ENCODE measurements at places on chromosomes 6 and 20.

DNA sequence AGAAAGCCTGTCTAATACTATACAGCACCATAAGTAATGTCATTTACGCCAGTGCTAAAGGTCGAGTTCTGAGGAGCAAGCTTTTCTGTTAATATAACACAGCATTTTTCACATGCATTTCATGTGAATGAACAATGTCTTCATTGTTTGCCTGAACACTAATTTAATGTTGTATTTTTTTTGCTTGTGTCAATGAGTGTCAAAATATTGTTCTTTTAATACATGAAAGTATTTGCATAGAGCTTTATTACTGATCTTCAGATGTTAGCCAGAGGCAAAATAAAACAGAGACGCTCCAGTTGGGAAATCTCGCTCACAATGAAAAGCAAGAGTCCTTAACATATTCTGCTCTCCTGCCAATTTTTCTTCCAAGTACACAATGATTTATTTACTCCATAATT, 151.8 kb downstream of the FOXC1 start:
- no peak for DNase-seq

DNA sequence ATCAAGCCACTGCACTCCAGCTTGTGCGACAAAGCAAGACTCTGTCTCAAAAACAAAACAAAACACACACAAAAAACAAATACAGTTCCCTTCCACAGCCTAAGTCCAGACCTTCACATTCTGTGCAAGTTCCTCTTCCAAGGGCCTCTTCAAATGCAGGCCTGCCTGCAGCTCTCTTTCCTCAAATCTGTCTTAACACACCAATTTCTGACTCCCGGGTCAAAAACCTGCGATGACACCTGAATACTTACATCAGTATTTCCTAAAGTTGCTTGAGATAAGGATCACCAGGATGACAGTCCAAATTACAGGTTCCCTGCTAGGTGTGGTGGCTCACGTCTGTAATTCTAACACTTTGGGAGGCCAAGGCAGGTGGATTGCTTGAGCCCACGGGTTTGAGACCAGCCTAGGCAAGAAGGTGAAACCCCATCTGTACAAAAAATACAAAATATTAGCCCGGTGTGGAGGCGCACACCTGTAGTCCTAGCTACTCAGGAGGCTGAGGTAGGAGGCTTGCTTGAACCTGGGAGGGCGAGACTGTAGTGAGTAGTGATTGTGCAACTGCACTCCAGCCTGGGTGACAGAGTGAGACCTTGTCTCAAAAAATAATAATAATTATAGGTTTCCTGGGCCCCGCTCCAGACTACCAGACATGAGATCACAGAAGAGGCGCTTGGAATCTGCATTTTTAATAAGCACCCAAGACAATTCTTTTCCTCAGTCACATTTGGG, 8.8 kb upstream of the PARD6B start:
- DNase-seq, result no peak

DNA sequence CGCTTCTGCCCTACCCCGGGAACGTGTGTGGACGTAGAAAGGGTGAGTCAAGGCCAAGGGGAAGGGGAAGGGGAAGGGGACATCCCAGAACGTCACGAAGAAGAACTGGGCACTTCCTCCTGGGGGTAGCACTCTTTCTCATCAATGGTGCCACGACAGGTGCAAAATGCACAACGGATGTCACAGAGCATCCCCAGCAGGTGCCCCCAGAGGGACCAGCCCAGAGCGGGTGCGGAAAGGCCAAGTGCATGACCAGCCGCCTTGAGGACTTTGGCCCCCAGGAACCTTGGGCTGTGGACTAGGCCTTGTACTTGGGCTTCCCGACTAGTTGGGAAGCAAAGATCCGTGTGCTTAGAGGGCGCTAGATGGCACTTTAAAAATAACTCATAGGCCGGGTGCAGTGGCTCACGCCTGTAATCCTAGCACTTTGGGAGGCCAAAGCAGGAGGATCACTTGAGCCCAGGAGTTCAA, 12.1 kb upstream of the SRC start:
- DNase-seq, result no peak

DNA sequence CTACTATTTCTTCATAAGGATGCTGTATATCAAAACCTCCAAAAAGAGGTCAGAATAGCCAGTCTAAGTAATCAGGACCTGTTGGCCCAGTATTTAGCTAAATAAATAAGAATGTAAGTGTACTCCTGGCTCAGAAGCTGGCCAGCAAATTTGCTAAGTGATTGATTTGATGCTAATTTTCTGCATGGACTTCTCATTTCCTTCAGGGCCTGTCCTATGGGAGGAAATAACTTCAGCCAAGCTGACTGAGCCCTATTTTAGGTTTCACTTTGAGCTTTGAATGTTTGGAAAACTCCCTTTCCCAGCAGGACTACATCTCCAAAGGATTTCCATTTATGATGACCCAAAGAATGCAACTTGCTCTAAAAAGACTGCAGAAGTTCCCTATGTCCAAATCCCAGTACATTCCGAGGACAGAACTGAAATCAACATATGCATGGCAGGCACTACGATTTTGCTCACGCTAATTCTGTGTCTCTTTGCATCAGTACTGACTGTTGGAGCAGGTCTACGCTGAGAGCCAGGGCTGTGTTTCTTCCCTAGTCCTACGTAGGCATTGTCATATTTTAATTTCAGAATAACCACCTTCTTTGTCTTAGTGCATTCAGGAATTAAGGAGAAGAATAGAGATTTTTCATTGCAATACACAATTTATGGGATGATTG, 441.4 kb upstream of the PLCB4 start:
- no peak for DNase-seq

DNA sequence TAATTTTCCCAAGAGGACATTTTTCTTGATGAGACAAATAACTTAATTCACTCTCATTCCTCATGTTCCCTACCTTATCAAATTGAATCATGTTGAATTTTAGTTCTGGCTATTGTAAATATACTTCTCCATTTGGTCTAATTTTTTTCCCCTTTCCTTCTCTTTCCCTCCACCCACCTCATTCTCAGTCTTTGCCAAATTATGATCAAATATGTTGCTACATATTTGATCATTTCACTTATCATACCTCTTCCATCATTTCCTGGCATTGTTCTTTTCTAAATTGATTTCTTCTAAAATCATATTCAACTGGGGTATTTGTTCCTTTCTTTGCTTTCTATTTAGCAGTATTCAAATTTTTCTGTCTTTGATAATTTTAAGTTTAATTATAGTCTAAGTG, 52.3 kb downstream of the HDGFL1 start:
- DNase-seq, result no peak

DNA sequence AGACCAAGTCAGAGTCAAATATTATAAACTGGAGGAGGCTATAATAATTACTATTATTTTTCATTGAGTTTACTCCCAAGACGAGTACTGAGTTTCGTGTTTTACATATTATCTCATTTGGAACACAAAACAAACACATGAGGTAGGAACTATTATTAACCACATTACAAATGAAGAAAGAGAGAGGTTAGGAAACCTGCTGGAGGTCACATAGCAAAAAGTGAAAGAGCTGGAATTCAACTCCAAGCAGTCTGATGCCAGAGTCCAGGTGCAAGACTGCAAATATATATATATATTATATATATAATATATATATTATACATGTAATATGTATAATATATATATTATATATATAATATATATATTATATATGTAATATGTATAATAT, 7.3 kb downstream of the RNF24 start:
- DNase-seq, result no peak

- DNase-seq, result no peak
Measured at GRCh38 chr20:42754706-42755105, 435.0 kb downstream of the PTPRT start.

DNA sequence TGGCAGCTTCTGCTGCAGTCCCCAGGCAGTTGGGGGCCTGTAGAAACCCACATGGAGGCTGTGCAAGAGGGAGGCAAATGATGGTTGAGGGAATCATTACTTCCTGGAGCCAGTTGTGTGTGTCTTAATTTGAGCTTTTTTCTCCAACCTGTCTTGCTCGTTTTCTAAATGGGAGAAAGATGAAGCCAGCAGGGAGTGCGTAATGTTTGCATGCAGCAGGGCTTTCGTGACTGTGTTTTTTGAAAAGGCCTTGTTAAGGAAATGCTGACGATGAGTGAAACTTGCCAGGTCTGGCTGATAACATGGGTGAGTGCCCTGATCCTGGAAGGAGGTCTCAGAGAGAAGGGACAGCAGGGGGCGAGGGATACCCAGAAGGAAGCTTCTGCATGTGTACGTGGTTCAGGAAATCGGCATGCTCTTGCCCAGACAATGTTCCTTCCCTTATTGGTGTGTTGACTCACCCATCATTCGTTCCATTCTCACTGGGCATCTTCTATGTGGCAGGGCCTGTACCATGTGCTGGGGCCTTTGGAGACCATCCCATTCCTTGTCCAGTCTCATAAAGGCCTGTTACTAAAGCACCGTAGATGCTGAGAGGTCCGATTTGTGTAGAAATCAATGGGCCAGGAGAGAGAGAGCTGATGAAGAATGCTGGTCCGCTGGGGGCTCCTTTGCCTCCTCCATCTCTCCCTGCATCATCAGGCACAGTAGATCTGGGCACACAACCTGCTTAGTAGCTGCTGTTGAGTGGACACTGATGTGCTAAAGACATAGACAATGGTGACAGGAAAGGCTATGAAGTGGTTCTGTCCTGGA, 27.4 kb downstream of the GLP1R start:
- no peak for DNase-seq

DNA sequence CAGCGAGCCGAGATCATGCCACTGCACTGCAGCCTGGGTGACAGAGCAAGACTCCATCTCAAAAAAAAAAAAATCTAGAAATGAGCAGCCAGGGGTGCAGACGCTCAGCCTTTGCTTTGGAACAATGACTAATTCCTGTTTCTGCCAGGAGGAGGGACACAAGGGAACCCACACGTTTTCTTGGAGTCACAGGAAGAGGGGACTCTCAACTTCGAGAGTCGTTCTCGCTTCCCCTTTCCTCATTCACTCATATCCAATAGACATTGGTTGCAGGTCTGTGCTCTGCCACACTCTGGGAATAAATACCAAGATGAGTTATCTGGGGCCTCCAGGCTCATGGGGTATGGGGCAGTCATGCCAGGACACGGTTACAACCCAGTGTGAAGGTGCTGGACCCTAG, 91.5 kb upstream of the RREB1 start:
- DNase-seq, result no peak

- DNase-seq, result no peak
Measured at GRCh38 chr6:109008537-109009235, 86.0 kb downstream of the SESN1 start.

- no peak for DNase-seq
Measured at GRCh38 chr6:169235286-169235685, 18.4 kb downstream of the THBS2 start.

- no peak for DNase-seq
Measured at GRCh38 chr6:51843456-51844056, 243.9 kb downstream of the PKHD1 start.

GRCh38 chr20:47035026-47035590, 140.5 kb downstream of the EYA2 start:
- DNase-seq, result no peak

- DNase-seq, result no peak
Measured at GRCh38 chr6:32974016-32974333, 5.6 kb downstream of the BRD2 start.
